Mesendoderm (in vitro differentiated cells): ENCODE measurements at places on chromosomes 11 and 22.

GRCh38 chr11:12079726-12080556 lies 30.4 kb upstream of the MICAL2 start:
- peak; percentile 81 for DNase-seq

DNA sequence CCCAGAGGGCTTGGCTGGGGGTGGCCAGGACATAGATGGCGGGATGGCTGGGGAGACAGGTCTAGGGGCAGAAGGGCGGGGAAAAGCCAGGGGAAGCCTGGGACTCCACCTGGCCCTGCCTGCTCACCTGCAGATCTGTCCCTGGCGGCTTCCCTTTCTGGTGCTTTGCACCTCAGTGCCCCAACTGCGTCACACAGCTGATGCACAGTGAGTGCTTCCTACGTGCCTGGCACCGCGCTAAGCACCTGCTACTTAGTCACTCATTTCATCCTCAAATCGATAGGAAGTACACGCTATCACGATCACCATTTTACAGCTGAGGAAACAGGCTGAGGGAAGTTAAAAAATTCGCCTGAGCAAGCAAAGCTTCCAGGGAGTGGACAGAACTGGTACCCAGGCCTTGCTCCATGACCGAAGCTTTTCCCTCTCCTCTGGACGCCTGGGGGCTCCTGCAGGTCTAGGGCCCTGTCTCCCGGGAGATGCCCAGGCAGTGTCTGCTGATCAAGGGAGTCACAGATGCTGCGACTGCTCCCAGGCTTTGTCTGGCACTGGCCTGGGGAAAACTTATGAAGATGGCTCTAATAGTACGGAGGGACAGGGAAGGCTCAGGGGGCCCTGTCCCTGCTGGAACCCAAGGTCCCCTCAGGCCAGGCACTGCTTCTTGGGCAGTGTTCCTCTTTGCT lies 63.0 kb upstream of the TTLL12 start:
- DNase-seq: no peak

DNA sequence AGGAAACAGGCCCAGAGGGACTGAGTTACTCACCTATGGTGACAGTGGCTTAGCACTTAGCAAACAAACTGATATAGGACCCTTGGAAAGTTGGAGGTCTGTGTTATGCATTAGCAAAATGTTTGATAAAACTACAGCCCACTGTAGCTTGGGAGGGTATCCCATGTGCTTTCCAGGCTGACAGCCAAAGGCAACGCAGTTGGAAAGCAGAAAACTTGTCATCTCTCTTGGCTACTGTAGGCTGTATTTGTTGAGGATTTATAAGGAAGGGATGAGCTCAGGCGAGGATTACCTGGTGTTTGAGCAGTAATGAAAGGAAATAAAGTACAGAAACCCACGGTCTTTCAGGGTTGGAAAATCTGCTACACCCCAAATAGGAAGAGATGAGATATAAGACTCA lies 23.8 kb downstream of the SDHAF2 start:
- no peak for DNase-seq

DNA sequence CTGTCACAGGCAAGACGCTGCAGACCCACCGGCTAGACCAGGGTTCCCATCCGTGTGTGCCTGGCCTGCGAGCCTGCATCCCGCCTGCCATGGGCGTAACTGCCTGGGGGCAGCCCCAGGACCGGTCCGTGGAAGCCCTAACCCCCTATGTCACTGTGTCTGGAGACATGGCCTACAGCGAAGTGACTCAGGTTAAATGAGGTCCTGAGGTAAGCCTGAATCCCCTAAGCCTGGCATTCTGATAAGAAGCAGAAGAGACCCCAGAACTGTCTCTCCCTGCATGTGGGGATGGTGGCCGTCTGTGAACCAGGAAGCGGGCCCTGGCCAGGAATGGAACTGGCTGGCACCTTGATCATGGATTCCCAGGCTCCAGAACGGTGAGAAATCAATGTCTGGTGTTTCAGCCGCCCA lies 570.1 kb downstream of the BRD1 start:
- DNase-seq: no peak

DNA sequence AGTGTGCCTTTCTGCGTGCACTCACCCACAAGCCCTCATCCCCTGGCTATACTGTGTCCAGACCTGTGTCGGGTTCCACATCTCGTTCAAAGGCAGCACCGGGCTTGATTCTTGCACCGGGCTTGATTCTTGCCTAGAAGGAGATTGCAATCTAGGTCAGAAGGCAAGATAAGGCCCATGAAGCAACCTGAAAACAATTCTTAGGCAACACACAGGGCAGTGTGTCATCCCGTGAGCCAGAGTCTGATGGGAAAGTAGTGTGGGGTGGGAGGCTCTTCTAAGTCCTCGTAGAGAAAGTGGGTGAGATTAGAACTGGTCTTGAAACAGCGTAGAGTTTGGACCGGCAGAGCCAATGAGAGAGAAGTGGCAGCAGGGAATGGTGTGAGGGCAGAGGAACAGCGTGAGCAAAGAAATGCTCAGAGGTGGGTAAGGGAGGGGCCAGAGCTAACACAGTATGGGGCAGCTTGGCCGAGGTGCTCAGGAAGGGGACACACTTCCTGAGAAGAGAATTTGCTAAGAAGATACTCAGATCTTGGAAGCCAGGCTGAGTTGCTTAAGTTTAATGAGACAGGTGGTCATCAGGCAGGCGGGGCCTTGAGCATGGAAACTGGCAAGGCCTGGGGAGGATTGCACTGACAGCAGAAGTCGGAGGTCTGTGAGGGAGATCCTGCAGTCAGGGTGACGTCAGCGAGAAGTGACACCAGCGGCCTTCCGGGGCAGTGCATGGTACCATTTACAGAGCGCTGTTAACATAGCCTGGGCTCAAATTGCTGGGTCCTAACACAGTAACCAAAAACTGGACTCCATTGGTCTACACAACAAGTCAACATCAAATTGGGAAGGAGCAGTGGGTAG lies 40.7 kb upstream of the DKK3 start:
- DNase-seq: no peak

- no peak for DNase-seq
These were observed 138.0 kb downstream of the TRPC6 start for GRCh38 chr11:101445761-101446160.

DNA sequence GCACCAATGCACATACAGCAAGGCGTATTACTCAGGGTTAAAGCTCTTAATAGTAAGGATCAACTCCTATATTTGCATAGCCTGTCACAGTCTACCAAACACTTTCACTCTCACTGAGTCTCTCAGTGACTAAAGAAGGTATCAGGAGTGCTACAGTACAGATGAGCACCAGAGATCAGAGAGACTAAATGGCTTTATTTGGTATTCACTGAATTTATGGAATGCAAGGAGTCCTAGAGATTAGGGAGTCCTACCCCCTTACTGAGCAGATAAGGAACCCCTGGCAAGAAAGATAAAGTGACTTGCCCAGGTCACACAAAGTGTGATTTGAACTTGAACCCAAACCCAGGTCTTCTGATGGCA lies 396.4 kb upstream of the CCDC90B start:
- DNase-seq: peak; percentile 94

DNA sequence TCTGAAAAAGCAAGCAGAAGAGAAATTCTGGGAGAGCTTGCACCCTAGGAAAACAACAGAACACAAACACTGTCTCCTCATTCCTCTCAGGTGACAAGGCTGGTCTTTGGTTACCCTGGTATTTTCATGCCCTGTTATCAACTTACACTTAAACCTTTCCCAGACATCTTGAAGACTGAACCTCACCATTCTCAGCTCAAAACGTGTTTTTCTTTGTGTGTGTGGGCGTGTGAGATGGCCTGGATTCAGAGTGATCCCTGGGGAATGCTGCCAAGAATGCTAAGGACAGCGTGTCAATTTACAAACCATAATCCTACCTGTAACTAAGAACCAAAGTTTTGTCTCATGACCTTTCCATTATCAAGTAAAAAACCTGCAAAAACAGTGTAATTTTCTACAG lies 33.3 kb downstream of the ELF5 start:
- DNase-seq: peak; percentile 3

GRCh38 chr11:31443802-31444201 lies 65.6 kb downstream of the IMMP1L start:
- peak; percentile 7 for DNase-seq

- no peak for DNase-seq
These were observed 23.6 kb downstream of the TXN2 start for GRCh38 chr22:36457688-36458450.
